ENCODE measurements at places on chromosomes 13 and 19. TPM values are rescaled to one million over a fixed set of nuclear protein-coding genes. Genes with fewer than 3 reads are reported as not detected.

The OR2Z1 gene
- total RNA-seq = not detected

The BEST2 gene
- not detected for total RNA-seq

The TRIP10 gene
- 43.5 TPM for total RNA-seq

The KLF16 gene
- 28.8 TPM for total RNA-seq

The ISOC2 gene
- total RNA-seq = 71.2 TPM

The CYP2A6 gene
- not detected for total RNA-seq

The PEG3 gene
- total RNA-seq = 9.5 TPM

The GFY gene
- not detected for total RNA-seq

The PET100 gene
- total RNA-seq = 33.9 TPM

The ZNF441 gene
- total RNA-seq = 1.2 TPM

The LPAR2 gene
- 17.1 TPM for total RNA-seq

The GSK3A gene
- 30.9 TPM for total RNA-seq

The FLT3LG gene
- 2.5 TPM for total RNA-seq

The UBE2L5 gene
- not detected for total RNA-seq

The AMER2 gene
- total RNA-seq = 0.29 TPM

The KLF1 gene
- 0.51 TPM for total RNA-seq

The GGN gene
- total RNA-seq = 1.8 TPM

The C3 gene
- total RNA-seq = 16.1 TPM

The ECSIT gene
- 58.9 TPM for total RNA-seq

The ENOX1 gene
- total RNA-seq = 0.17 TPM

The COX6B2 gene
- 0.23 TPM for total RNA-seq

The PTPRH gene
- total RNA-seq = 1.1 TPM

The ZNF575 gene
- not detected for total RNA-seq

The CEBPG gene
- 23.1 TPM for total RNA-seq

The LGALS4 gene
- total RNA-seq = not detected

The GJA3 gene
- total RNA-seq = 0.14 TPM

The NTN5 gene
- total RNA-seq = not detected

The ZNF585A gene
- total RNA-seq = 6.1 TPM

The NPHS1 gene
- not detected for total RNA-seq

The ZNF564 gene
- total RNA-seq = 3.3 TPM

The HSPH1 gene
- 68.9 TPM for total RNA-seq

The CCDC122 gene
- 46.3 TPM for total RNA-seq

The FAM83E gene
- total RNA-seq = 0.14 TPM

The LIN37 gene
- 12.7 TPM for total RNA-seq

The SCGB2B2 gene
- not detected for total RNA-seq

The KIR3DL3 gene
- not detected for total RNA-seq

The GAPDHS gene
- total RNA-seq = not detected

The KCNJ14 gene
- total RNA-seq = 0.06 TPM

The C19orf18 gene
- not detected for total RNA-seq

The CRTC1 gene
- total RNA-seq = 3.0 TPM

The CEACAM8 gene
- total RNA-seq = not detected

The ANKLE1 gene
- total RNA-seq = 3.0 TPM

The PSG11 gene
- total RNA-seq = not detected

The TMEM272 gene
- total RNA-seq = not detected

The KCNN4 gene
- 8.3 TPM for total RNA-seq

The TMEM150B gene
- not detected for total RNA-seq

The ZNF99 gene
- not detected for total RNA-seq

The FCHO1 gene
- total RNA-seq = 4.2 TPM

The HCN2 gene
- total RNA-seq = 0.22 TPM

The SKA3 gene
- 22.1 TPM for total RNA-seq

The ZNF43 gene
- 11.2 TPM for total RNA-seq

The EVI5L gene
- total RNA-seq = 9.3 TPM

The TMEM38A gene
- 3.5 TPM for total RNA-seq

The ZNF701 gene
- 8.8 TPM for total RNA-seq

The KRTDAP gene
- not detected for total RNA-seq

The KLK2 gene
- not detected for total RNA-seq

The KLK12 gene
- total RNA-seq = not detected

Data from epithelial cell of proximal tubule (primary cell).